ENCODE measurements at places on chromosomes 11 and 22. TPM values are rescaled to one million over a fixed set of nuclear protein-coding genes. Genes with fewer than 3 reads are reported as not detected.

Gene SCN4B
- 0.07 TPM for total RNA-seq

Gene OR9Q1
- total RNA-seq = not detected

Gene NLRP14
- total RNA-seq = not detected

Gene TTC17
- 36.2 TPM for total RNA-seq

Gene SLC37A2
- 0.33 TPM for total RNA-seq

Gene CST6
- total RNA-seq = not detected

Gene APLNR
- total RNA-seq = 0.13 TPM

Gene PLA2G6
- total RNA-seq = 2.8 TPM

Gene OR5A1
- total RNA-seq = not detected

Gene PACS1
- total RNA-seq = 80.4 TPM

Gene OR5B21
- not detected for total RNA-seq

Gene RFPL2
- total RNA-seq = 0.10 TPM

Gene SCO2
- total RNA-seq = 5.1 TPM

Gene XKR3
- total RNA-seq = not detected

Gene NRXN2
- total RNA-seq = 0.08 TPM

Gene ADM2
- 0.55 TPM for total RNA-seq

Gene OPCML
- total RNA-seq = not detected

Gene OR5B12
- total RNA-seq = not detected

Gene DUSP8
- 1.7 TPM for total RNA-seq

Gene P4HA3
- 40.6 TPM for total RNA-seq

Gene F2
- total RNA-seq = 2.0 TPM

Gene FGF19
- not detected for total RNA-seq

Gene CCDC34
- total RNA-seq = 27.3 TPM

Gene LIF
- total RNA-seq = 37.6 TPM

Gene CCDC116
- total RNA-seq = 0.06 TPM

Data from A549 treated with RU486 at 1 μM for 4 hours (cell line).